Liver (tissue), 10 donors: ENCODE measurements at places on chromosomes 2 and 18.

GRCh38 chr2:122753336-122753735, 997.9 kb downstream of the TSN start:
- no peak for DNase-seq

DNA sequence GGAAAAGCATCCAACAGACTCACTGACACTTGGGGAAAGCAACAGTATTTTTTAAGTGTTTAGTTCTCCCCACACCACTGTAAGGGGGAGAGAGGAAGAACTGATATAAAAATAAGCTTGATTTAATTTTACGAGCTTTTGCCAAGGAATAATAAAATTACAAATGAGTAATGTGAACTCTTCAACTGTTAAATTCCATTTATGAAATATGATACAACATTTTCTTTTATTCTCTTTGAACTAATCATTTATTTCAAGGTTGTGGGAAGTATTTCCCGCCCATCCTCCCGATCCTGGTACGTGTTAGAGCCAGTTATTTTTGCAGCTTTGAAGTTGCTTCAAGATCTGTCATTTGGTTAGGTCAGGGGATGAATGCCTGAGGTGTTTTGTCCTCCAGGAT, 35.2 kb downstream of the WDPCP start:
- DNase-seq, result no peak

DNA sequence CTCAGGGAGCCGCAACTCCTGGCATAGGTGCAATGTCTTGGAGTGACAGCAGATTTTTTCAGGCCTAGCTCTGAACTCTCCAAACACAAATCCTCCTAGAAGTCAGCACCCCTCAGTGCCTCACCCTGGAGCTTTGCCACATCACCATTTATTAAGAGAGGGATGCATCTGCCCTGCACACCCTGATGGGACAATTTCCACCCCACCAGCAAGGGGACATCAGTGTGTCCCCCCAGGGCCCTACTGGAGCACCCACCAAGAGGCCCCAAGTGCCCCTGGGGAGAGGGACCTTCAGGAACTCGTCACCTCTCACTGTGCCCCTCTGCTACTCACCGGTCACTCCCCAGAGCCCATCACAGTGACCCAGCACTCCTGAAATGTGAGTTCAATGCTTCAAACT, 144.7 kb downstream of the NDUFA10 start:
- DNase-seq, result peak; percentile 20

DNA sequence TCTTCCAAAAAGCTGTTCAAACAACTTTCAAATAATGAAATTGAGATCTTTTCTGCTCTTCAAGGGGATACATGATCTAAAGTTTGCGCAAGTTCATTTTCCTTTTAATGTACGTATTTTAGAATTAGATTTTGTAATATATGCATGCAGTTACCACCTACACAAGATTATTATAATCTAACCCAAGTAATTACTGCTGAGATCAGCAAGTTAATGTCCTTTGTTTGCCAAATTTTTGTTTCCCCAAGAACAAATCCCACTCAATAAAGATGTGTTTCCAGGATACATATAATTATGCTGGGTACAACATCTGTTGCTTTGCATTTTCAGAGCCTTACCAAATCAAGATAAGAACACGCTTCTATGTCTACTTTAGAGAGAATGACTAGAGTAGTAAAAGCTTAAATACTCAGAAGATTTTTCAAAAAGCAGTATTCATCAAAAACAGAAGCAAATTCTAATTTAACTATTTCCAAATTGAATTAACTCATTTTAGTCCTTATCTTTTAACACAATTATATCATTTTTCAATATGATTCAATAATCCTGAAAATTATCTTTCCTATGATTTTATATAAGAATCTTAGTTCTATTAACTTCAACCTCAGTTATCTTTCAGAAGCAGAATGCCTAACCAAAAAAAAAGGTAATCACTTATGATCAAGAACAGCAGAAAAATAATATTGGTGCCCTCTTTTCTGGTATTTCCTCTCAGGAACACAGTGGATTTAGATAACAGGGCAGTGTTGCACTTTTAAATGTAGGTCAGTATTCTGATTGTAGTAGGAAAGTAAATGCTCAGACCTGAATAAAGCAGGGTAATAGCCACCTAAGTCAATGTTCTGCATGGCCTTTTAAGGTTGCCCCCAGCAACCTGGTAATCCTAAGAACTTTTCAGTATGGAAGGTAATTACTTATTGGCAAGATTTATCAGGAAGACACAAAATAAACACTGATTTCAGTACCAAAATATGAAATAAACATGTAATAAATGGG, 28.0 kb downstream of the CERKL start:
- no peak for DNase-seq

- no peak for DNase-seq
These were observed 807.4 kb upstream of the CRIM1 start for GRCh38 chr2:35548171-35548570.

GRCh38 chr2:119255760-119256581, 32.3 kb downstream of the STEAP3 start:
- DNase-seq, result no peak

DNA sequence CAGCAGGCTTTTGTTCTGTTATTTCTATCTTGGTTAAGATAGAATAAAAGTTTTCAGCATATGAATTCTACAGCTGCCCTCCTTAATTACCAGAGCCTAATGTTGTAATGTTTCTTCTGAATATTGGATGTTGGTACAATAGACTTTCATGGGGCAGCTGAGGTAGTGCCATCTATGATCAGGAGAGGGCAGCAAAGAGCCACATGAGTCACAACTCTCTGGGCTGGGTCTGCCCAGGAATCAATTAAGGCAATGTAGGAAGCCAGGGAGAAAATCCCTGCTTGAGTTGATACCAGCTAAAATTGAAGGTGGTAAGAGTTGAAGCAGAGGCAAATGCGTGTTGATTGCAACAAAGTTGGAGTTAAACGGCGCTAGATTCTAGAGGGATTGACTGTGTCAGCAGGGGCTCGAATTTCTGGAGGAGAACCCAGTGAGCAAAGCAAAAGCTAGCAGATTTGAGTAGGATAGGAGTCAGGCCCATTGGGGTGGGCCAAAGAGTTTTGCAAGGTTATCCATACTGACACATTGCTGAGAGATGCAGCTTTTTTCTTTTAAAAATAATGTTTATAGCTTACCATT, 10.6 kb upstream of the MC5R start:
- peak; percentile 65 for DNase-seq

- DNase-seq, result no peak
These were observed 123.1 kb upstream of the XIRP2 start for GRCh38 chr2:166765141-166765540.

DNA sequence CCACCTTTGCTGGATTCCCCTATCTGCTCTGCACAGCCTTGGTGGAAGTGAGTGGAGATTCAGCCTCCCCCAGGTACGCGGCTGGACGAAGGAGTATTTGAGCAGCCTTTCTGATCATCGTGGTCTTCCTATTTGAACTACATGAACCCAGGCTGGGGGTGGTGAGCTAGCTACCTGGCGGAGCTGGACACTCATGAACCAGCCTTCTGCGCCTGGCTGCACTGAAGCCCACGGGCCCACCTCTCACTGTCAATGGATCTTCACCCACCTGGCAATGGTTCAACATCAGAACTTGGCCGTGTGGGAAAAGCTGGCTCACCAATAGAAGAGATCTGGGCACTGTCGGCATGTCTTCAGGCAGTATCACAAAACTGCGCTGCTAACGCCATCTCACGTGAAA, 35.4 kb downstream of the ANKMY1 start:
- DNase-seq, result no peak

GRCh38 chr18:30743033-30743432, 299.5 kb downstream of the DSC3 start:
- DNase-seq, result no peak

- DNase-seq, result no peak
These were observed 9.9 kb upstream of the ODC1 start for GRCh38 chr2:10457846-10458598.

- no peak for DNase-seq
These were observed 13.5 kb downstream of the PLB1 start for GRCh38 chr2:28509361-28509760.

GRCh38 chr2:127570282-127571250, 35.1 kb downstream of the MYO7B start:
- DNase-seq, result no peak

DNA sequence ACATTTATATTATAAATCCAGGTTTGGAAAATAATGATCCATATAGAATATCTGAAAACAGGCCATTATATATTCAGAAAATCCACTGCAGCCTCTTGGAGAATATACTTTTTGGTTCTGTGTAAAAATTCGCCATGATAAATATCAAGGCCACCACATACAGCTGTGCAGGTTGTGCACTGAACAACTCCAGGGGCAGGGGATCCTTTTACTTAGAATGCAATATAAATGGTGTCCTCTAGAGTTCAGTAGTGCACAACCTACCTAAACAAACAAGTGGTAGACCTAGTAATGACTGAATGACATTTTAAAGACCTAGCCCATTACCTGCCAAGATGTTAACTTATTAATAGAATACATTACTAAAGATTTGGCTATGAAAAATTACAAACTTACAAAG, 22.4 kb downstream of the MOGAT1 start:
- no peak for DNase-seq

GRCh38 chr2:173955867-173956266, 9.3 kb downstream of the SP3 start:
- DNase-seq, result no peak

GRCh38 chr2:29597035-29597434, 324.4 kb downstream of the ALK start:
- DNase-seq, result no peak

DNA sequence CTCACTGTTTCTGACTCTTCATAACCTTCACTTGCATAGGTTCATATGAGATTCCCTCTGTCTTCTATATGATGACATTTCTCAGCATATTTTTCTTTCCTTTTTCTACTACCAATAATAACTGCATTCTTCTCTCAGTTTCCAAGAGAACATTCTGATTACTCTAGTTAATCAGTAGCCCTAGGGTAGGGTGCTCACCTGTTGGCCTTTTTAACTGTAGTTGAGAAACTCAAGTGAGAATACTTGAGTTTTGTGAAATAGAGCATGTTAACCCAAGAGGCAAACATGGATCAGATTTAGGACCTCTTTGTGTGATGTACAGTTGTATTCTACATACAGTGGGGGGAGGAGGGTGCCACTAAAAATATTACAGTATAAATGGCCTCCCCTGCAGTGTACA, 308.0 kb downstream of the CMPK2 start:
- DNase-seq, result no peak

GRCh38 chr2:235832941-235833340, 335.2 kb downstream of the GBX2 start:
- no peak for DNase-seq

DNA sequence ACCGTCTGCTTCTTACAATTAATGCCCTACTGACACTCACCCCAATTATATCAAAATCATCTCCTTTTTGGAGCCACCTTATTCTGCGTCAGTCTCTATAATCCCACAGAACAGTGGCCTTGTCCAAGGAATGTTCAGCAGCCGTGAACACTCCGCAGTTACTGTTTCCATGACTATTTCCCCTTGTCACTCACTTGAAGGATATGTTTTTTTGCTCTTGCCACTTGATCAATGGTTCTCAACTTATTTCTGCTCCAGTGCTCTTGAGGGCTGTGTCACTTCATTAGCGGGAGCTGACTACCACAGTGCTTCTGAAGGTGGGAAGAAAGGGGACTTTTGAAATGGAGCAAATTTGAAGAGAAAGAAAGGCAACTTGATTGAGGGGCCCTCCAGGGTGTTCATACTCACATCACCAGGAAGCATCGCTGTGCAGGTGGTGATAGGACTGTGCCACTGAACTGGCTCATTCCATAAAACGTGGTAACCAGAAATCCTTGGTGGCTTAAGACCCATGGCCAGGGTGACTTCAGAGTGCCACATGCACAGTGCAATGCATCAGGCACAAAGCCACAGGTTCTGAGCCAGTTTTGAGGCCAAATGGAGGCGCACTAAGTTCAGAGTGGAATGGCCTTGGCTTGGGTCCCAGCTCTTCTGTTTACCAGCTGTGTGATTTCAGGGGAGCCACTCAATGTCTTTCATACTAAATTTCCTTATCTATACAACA, 320.6 kb upstream of the RAB12 start:
- DNase-seq, result no peak

GRCh38 chr2:8346706-8347430, 335.0 kb upstream of the ID2 start:
- DNase-seq, result peak; percentile 51

DNA sequence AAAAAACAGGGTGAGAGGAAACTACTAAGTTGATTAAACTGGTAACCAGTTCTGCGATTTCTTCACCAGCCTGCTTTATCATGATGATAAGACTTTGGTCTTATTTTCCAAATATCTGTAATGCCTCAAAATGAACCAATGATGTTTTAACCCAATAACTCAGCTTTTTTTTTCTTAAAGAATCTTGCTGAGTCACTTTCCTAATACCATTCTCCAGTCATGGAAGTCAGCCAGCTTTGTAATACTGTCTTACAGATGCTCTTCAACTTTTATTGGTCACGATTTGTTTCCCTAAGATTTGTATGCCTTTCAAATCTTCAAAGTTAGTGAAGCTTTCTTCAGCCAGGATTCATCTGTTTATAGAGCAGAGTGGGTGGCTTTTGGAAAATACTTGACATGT, 47.7 kb upstream of the SMIM21 start:
- DNase-seq, result no peak

DNA sequence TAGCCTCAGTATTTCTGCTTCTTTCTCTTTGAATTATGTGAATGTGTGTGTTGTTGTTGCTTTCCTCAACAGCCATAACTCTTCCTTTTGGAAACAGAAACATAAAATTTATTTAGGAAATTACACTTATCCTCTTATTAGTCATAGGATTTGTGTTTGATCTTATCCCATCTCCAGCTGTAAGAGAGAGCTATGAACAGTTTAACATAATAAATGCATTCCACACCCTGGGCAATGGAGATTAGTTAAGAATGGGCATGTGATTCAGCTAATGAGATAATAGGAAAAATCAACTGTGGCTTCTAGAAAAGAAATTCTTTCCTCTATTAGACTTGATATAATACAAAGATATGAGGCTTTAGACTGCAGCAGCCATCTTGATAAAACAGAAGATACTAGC, 55.0 kb downstream of the SCN7A start:
- DNase-seq, result no peak

- peak; percentile 8 for DNase-seq
These were observed 90.6 kb upstream of the LDAH start for GRCh38 chr2:20913491-20913890.

- no peak for DNase-seq
These were observed 54.6 kb downstream of the PRKCE start for GRCh38 chr2:45706033-45706432.

DNA sequence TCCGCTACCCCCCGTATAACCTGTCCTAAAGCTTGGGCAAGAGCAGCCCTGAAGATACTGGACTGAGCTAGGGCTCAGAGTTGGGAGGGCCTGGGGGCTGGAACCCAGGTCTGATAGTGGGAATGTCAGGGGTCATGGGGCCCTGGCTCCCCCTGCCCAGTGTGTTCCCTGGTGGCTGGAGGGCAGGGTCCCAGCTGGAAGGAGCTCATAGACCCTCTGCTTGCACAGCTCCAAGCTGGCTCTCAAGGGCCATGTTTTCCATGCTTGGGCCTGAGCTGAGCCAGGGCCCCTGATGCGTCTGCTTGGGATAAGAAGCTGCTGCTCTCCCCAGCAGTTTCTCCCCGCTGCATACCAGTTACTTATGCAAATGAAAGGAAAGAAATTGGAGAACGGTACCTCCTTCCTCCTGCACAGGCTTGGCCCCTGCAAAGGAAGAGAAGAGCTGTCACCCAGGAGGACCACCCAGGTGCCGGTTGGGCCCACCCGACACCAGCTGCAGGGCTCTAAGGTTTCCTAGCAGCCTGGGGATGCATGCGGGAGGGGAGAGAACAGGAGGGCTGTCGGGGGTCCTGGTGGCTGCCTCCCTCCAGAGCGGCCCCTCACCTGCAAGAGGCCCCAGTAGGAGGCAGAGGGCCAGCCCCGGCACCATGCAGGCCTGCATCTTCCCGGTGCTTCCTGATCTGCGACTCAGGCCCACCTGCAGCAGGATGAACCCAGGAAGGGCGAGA, 628 bp downstream of the OTOS start:
- DNase-seq, result no peak
